ENCODE measurements at places on chromosomes 11 and 22.

DNA sequence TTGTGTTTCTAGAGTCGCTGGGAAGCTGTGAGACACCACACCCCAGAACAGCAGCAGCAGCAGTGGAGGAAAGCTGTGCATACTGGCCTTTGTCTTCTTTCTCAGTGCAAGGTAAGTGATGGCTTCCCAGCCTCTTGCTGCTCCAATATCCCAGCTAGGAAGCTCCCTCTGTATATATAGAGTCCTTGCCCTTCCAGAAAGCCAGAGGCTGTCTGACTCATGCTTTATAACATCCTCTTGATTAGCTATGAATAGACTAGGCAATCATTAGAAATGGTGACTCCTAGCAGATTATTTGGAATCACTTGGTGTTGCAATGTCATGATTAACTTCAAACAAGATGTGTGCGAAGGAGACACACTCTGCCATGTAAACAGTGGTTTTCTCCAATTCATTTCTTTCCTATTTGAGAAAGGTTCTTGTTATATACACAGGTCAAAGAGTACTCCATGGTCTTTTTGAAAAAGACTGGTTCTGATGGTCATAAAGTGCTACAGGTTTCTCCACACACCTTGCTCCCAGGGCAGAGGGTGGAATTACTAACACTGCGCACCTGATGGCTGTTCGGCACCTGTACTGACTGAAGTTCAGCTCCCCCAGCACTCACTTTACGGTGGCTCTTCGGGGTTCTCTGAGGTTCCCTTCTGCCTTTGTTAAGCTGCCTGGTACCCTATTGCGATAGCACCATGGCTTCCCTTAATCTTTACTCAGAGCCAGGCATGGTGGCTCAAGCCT is at the start of gene MMP1:
TSS of gene MMP1 (minus strand) at position 149 of the 735 bp plus-strand sequence. CDS start at position 81, 68 bp downstream.
- DNase-seq: no peak

- DNase-seq: no peak
Measured at GRCh38 chr11:95108671-95109551, 19.3 kb downstream of the ENDOD1 start.

DNA sequence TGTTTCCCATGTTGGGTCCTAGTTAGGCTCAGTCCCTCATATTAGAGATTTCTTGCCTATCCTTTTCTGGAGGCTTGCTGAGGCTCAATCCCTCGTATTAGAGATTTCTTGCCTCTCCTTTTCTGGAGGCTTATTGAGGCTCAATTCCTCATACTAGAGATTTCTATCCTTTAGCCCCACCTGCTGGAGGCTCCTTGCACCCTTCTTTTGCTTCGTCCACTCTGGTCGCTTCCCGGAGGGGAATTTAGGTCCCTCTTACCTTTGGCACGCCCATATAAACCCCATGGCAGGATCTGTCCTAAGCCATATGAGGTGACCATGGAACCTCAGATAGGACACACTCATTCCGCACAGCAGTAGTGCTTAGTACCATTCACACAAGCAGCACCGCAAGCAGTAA is 15.9 kb downstream of the CYP2D6 start:
- no peak for DNase-seq

DNA sequence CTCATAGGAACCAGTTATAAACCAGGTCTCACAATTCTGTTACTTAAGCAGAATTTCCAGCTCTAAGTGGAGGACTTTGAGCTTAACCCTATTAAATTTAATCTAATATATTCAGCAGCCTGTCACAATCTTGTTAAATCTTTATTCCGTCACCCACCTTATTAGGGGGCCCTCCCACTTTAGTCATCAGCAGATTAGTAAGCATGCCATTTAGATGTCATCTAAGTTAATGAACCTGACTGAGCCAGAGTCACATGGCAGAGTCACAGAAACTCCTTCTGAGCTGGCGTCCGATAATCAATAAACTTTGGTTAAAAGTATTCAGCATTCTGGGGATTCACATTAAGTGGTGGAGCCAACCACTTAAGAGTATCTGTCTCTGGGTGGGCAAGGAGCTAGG is 35.1 kb downstream of the TTC12 start:
- no peak for DNase-seq

- DNase-seq: no peak
Measured at GRCh38 chr11:62147545-62147944, 23.7 kb downstream of the INCENP start.

GRCh38 chr11:2256951-2257700 is 13.3 kb downstream of the ASCL2 start:
- DNase-seq: no peak

DNA sequence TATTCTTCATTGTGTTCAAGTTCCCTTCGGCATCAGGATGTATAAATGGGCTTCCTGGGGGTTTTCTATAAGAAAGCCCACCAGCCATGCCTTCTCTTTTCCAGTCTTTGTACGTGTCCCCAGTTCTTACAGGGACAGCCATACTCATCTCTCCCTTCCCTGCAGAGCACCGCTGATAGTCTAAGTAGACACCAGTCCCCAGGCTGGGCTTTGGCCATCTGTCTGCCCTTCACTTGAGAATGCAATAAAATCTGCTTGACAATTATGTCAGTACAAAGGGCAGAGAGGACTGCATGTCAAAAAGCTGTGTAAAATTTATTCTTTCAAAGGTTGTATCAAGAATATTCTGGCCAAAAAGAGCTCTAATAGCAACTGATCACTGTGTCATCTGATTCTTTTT is 27.3 kb downstream of the NTM start:
- DNase-seq: no peak

- no peak for DNase-seq
Measured at GRCh38 chr11:61133956-61134662, 27.1 kb downstream of the VPS37C start.

DNA sequence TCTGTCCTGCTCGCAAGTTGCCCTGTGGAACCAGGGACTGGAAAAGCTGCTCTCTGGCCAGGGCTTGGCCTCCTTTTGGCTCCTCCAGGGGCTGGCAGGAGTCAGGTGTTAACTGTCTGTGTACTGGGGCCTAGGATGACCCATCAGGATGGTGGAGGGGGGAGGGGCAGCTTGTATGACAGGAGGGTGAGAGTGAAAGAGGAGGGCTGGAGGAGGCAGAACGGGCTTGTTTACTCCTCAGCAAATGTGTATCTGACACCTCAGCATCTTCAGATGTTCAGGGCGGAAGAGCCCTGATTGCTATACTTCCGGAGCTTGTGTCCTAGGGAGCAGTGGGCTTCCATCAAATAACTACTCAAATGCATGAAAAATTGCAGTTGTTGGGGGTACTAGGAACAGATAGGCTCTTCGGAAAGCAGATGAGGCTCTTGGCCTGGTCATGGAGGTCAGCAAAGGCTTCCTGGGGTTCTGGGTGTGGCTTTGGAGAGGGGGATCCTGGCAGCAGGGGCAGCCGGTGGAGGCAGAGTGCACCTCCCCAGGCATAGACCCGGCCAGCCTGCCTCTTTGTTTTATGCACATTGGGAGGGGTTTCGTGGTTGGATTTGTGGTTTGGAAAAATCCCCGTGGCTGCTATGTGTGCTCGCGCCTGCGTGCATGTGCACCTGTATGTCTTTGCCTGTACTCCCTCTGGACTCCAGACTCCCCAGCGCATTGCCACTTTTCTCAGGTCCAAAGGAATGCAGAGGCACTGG is 31.2 kb downstream of the CD82 start:
- DNase-seq: no peak

DNA sequence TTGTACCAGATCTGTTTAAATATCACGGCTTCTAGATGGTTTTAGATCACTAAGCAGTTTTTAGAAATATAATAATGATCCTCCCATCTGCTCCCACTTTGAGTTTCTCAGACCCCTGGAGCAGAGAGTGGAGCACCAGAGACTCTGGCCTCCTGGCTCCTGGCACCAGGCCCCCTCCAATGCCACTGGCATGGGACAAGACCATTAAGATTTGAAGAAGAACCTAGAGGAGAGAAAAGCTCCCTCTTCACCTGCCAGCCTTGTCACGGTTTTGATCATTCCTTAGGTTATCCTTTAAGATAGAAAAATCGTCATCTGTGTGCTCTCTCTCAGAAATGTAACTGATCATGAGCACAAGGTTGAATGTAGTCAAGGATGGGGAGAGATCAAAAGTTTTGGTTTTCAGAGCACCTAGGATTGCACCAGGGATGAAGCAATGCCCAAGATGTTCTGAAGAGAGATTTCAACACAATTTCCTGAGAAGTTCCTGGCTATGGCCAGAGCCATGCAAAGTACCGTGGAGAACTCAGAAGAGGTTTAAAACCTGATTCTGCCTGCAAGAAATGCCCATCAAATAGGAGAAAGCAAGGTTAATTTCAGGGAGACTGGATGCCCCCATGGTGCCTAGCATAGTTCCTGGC is 22.2 kb downstream of the IL10RA start:
- DNase-seq: no peak

GRCh38 chr22:49946612-49947295 is 13.8 kb upstream of the PIM3 start:
- no peak for DNase-seq

GRCh38 chr11:110289472-110289871 is 6.9 kb downstream of the RDX start:
- no peak for DNase-seq

- no peak for DNase-seq
Measured at GRCh38 chr11:60717956-60718355, 6.6 kb upstream of the MS4A18 start.

- DNase-seq: no peak
Measured at GRCh38 chr11:93494357-93494756, 48.8 kb downstream of the SMCO4 start.

GRCh38 chr11:8336356-8337129 is 72.9 kb upstream of the LMO1 start:
- DNase-seq: no peak

GRCh38 chr11:81674211-81674610 is 1059.5 kb downstream of the FAM181B start:
- no peak for DNase-seq

DNA sequence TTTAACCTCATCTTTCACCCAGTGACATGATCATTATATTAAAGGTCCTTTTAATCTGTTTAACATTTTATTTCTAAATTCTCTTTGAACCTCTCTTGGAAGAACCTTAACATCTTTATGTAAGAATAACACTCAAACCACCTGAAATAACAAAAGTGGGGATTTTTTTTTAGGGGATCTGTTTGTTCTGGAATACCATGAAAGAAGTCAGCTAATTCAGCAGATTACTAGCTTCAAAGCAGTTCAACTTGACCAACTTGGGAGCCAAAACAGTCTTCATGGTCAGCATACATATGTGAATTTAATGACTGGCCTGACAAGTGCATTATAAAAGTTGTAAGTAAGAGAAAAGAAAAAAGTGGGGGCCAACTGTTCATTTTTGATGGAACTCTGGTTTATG is 52.3 kb downstream of the CCDC34 start:
- no peak for DNase-seq

DNA sequence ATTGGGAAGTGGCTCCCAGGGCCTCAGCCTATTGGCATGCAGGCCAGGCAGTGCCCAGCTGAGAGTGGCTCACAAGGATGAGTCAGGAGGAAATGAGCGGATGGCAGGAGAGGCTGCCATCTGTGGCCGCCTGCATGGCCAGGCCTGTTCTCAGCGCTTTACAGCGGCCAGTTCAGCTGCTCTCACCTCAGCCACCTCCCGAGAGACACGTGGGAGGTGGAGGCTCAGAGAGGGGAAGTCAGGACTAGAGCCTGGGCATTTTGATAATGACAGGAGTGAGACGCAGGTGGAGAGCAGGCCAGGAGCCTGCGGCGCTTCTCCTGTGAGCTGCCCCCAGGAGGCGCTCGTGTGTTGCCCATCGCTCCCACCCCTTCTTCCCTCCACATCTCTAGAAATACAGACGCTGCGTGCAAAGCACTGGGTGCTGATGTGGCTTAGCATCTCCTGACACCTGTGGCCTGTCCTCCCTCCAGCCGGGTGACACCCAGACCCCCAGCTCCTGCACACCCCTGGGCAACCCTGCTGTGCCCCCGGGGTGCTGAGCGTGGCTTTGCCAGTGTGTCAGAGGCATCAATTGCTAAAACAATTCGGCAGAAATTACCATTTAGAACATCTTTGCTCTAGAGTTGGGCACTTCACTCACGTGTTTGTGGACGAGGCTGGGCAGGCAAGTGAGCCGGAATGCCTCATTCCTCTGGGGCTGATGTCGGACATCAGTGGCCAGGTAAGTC is 21.4 kb upstream of the PANX2 start:
- no peak for DNase-seq

DNA sequence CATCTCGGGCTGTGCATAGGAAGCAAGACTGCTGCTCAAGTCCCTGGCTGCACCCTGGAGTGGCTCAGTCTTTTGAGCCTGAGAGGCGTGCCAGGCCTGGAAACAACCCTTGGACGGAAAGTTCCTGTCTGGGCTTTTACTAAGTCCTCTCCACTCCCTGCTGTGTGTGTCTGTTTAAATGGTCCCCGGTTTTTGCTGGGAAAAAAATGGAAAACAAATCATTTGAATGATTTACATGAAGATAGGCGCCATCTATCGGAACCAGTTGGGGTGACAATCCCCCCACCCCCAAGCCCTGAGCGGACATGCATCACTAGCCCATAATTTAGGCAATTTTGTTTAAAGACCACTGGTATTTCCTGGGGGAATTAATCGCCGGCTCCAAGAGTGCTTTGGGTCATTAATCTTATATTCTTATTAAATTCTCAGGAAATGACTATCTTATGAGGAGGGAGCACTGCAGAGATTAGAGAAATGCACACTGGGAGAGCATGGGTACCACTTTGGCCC is 2.7 kb upstream of the GAB2 start:
- peak; percentile 22 for DNase-seq

DNA sequence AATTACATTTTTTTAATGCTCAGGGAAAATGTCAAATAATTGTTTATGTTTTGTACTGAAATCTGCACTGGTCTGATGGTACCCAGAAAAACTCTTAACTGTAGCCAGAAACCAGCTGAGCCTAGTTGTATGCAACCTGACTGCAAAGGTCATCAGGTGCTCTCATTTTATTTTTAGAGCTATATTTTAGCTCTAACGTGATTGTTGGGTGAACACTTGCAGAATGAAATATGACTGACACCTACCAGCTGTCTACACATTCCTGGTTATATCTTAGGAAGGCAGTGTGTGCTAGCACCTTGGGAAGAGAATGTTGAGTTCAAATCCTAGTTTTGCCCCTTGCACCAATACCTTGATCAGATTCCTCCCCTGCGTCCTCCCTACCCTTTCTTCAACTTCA is 23.6 kb downstream of the PTPRJ start:
- no peak for DNase-seq

DNA sequence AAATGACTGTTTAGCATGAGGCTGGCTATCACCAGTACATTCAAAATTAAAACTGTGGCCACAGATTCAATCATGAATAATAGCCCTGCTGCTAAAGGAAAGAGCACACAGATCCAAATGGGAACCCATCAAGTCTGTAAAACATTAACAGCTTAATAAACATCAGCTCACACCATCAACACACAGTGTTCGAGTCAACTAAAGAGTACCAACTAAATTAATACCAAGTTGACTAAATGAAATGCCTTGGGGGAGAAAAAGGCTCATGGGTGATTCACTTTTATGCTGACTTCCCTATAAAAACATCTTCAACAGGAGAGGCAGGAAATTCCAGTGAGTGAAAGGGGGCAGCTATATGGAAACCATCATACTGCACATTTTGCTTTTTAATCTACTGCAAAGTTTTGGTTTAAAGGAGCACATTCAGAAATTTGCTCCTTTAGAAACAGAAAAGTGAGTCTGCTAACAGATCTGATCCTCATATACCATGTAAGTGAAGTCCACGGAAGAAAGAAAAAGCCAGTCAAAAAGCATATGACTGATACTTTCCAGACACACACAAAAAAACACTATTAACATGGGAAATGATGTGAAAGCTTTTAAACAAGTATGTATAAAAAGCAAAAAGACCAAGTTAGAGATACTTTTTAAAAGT is 16.3 kb downstream of the LGR4 start:
- DNase-seq: no peak

- no peak for DNase-seq
Measured at GRCh38 chr11:87972133-87972532, 203.1 kb downstream of the RAB38 start.

- DNase-seq: no peak
Measured at GRCh38 chr11:1412377-1413095, 22.8 kb downstream of the BRSK2 start.

All from NCI-H187 treated with DMSO at 0.1 percent for 48 hours (cell line).